CD4-positive, alpha-beta T cell treated with Interleukin-17A for 4 hours (primary cell): ENCODE measurements at places on chromosomes 1 and 21.

DNA sequence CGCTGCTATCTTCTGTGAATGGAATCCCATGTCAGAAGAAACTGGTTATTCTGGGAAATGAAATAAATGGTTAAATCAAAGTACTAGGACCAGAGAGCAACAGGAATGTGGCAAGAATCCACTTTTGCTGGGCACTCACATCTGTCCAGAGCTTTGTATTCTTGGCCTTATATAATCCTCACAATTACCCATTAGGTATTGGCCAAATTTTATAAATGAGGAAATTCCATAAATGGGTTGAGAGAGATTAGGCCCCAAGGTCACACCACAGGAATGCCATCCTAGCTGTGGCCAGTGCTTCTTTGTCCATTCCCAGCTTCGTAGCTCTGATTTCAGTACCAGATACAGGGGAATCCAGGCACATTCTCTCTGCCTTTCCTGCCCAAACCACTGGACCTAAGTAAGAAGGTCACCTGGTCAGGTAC lies 76.1 kb upstream of the HOOK1 start:
- no peak for DNase-seq

DNA sequence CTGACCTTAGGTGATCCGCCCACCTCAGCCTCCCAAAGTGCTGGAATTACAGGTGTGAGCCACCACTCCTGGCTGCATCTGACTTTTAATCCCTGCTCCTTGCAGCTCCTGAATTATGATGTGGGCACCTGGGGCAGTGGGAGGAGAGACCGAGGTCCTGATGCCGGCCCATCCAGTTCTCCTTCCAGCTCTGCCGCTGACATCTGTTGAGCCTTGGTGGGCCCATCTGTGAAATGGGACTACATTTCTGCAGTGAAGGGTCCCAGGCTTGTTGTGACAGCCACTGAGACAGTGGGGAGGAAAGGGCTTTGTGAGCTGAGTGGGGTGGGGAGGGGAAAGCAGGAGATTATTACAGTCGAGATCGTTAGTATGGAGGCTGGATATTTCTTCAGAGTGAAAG lies 11.8 kb downstream of the PLA2G2F start:
- DNase-seq = no peak

DNA sequence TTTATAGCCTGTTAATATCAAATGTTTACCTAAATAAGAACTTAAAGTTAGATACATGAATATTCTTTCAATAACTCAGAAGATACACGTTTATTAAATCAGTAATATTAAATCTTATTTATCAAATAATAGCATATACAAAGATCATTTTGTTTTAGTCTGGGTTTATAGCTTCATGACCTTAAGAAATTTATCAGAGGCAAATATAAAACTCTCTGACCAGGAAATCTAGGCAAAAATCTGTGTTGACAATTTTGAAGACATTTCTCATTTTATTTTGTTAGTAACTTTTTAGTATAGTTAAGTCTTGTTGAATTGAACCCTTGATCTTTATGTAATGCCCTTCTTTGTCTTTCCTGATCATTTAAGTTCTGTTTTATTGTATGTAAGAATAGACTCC lies 46.4 kb downstream of the PRKACB start:
- DNase-seq = no peak

DNA sequence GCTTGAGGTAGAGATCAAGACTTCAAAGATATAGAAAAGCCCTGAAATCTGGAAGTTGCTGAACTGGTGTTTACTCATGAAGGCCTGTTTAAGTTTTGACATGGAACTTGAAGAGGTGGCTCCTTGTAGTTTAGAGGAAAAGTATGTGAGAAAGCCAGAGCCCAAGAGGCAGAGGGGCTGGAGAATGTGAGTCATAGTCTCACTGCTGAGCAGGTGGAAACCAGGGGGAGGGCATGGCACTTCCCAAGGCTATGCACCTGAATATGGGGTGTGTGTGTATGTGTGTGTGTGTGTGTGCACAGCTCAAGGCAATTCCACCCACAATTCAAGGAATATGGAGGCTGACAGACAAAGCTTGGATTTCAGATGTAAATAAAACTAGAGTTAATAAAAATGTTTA lies 46.8 kb upstream of the C1orf198 start:
- no peak for DNase-seq

GRCh38 chr1:81170721-81171120 lies 630.0 kb upstream of the ADGRL2 start:
- no peak for DNase-seq

DNA sequence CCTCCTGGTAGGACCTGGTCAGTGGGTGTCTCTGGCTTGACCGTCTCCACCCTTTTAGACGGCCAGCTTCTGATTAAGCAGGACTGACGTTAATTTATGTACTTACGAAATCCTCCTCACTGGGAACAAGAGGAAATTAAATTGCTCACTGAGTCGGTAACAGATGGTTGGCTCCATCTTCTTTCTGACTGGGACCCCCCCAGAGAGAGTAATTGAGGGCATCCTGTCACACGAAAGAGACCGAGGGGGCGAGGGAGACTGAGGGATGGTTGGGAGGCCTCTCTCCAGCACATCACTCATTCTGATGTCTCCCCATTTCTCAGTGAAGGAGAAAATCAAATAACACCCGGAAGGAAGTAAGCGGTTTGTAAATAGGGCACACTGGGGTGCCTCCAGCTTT lies 104.8 kb downstream of the OMA1 start:
- no peak for DNase-seq

- DNase-seq = no peak
Measured at GRCh38 chr1:184445997-184446396, 59.2 kb downstream of the C1orf21 start.

DNA sequence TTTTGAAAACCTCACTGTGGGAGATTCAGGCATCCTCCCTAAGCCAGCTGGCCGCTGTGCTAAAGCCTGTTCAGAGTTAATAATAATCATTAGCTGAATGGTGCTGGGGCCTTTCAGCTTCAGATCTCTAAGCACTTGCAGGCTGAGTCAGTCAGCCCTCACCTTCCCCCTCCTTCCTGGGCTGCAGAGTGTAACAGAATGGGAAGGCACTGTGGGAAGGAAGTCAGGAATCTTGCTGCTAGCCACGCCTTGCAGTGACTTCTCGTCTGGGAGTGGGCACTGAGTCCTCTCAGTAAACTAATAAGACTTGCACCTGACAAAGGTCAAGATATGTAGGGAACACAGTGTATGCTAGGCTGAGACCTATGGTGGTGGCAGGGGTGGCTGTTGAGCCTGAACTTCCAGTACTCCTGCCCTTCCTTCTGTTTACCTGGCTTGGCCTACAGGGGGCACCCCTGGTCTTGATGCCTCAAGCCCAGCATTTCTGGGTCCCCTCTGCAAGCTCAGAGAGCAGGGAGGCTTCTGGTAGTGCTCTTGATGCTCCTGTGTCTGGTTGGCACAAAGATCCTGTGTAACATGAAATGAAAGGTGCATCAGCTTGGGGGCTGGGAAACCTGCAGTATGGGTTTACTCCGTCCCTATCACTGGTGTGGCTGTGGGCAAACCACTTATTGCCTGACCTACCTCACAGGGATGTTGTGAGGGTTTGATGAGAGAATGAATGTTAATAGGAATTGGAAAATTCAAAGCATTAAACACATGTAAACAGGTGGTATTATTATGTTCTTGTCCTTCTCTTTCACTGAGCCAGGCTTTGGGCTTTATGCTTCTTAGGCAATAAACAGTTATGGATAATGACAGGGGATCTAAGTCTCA lies 6.0 kb downstream of the CYB561D1 start:
- peak; percentile 78 for DNase-seq

- no peak for DNase-seq
Measured at GRCh38 chr1:23869051-23869450, 961 bp upstream of the FUCA1 start.

GRCh38 chr1:43322506-43322905 lies 15.1 kb upstream of the MPL start:
- no peak for DNase-seq

- DNase-seq = no peak
Measured at GRCh38 chr1:5220421-5220820, 566.0 kb downstream of the AJAP1 start.

GRCh38 chr1:240193679-240194078 lies 102.0 kb downstream of the FMN2 start:
- no peak for DNase-seq

DNA sequence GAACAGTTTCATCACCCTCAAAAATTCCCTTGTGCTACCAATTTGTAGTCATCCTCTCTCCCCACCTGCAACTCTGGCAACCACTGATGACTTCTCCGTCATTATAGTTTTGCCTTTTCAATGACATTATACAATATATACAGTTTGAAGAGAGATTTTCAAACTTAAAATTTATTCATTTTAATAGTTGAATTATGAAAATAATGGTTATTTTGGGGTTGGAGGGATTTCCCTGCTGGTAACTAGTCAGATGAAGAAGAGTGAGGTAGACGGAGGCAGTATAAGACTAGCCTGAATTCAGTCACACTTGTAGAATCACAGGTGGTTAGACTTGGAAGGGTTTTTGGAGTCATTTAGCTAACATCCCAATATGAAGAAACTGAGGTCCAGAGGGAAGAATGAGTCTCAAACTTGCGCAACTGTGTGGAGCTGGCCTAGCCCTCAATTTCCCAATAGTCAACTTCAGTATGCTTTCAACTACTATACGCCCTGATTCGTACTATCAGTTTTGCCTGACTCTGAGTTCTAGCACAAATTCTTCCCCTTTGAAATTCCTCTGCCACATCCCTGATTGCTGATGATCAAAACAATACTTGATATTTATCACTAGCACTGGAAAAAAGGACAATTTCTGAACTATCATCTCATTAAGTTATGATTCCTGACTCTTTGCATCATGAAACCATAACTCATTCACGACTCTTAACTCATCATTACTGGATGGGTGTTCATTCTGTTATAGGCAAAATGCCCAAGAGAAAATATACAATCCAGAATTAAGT lies 54.2 kb downstream of the VANGL2 start:
- DNase-seq = no peak

DNA sequence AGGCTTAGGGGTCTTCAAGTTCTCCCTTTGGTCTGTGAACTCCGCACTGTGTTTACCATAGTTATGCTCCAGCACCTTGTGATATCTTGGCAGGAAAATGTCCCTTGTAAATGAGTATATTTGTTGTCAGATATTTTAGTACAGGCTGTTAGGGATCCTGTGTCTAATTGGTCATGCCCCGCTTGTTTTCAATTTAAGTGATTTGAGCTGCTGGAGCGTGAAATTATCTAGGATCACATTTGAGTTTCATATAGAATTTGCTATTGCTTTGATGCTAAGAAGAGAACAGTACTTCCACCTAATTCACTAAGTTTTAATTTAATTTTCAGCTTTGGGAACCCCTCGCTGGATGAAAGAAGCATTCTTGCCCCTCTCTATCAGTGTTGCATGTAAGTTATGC lies 15.4 kb upstream of the TOR3A start:
- DNase-seq = no peak

- DNase-seq = no peak
Measured at GRCh38 chr1:221776495-221777301, 34.8 kb upstream of the DUSP10 start.

DNA sequence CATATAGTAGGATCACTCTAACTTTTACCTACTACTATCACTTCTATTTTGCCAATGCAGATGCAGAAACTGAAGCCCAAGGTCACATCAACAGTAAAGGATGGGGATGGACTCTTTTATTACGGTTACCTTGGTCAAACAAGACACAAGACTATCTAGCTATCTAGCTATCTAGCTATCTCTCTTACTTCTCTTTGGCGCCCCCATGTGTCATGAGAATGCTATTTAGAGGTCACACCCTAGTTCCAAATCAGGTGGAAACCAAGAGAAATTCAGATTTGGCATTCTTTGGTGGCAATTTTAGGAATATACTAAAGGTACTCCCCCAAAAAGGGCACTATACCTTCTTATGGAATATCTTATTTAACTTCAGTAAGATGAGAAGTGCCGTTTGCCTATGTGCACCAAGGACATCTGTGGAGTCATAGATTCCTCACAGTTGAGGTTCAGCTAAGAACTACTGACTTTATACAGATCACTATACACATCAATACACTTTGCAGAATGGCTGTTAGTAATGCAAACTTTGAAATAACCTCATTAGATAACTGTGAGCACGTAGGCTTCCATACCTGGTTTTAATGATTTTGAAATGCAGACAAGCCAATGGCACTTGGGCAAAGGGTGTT lies 6.7 kb downstream of the ZNF648 start:
- DNase-seq = peak; percentile 72

- DNase-seq = no peak
Measured at GRCh38 chr1:192974701-192975100, 84.5 kb downstream of the UCHL5 start.

DNA sequence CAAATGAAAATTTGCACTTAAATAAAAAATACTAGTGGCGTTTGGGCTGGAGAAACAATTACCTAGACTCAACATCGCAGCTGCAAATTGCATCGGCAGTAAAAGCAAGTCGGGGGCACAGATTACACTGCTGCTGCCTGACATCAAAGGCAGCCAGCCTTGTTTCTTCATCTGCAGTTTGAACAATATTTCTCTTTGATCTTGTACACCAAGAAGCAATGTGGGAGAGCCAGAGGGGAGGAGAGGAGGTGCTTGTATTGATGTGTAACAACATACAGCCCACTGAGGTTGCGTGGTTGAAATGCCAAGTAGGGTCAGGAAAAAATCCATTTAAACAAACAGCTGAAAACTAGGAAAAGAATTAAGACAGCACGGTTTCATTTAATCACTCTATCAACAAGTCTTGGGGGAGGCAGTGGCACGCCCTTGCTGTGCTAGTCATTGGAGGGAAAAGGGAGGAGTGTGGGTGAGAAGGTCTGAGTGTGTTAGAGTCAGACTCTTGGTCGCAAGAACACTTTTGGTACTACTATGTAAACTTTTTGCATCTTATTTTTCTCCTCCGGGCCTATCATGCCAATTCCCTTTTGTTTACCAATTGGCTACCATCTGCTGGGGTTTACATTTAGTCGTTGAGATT lies 456.5 kb downstream of the OMA1 start:
- DNase-seq = no peak

- DNase-seq = no peak
Measured at GRCh38 chr1:84330125-84330984, 28.8 kb downstream of the SAMD13 start.

DNA sequence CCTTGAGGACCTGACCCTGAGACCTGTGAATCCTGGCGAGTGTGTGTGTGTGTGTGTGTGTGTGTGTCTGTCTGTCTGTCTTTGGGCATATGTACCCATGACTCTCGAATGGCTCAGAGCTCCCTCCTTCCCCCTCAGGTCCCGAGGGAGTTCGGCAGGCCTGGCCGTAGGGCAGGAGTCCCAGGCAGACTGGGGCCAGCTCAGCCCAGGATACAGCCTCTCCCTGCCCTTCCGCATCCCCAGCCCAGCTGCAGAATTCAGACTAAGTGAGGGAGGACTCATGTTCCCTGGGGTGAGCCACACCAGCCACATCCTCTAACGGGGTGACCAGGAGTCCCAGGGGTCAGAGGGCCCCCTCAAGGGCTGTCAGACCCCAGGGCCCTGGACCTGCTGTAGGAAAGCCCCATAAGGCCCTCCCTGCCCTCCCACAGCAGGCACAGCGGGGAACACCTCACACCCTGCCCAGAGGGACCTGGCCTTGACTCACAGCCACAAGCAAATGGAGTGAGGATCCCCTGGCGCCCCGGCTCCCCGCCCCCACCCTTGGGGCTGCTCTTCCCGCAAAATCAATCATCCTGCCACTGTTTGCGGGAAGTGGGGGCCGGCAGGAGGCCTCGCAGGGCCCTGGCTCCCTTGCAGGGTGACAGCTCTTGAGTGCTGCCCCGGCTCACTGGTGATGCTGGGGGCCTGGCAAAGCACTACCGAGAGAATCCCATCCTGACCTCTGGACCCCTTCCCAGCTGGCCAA lies 101.7 kb upstream of the CASZ1 start:
- no peak for DNase-seq
